ENCODE measurements at places on chromosomes 1 and 21.

DNA sequence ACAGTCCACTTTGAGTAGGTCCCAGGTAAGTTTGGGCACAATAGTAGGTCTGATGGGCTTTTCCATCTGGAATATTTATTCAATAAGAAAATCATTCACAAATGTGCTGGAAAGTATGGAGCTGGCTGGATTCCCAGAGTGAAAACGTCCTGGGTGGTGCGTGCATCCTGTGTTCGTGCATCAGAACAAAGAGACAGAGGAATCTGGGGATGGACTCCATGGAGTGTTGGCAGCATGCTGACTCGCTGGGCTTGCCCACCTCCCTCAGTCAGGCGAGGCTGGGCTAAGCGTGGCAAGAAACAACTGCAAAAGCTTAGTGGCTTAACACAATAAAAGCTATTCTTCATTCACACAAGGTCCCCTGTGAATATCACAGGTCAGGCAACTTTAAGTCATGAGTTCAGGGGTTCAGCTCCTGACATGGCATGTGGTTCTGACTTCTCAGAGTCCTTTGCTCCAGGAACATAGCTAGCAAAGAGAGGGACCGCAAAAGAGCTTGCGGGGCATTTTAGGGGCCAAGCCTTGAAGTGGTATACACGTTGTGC lies 151.6 kb upstream of the ZNF644 start:
- no peak for DNase-seq

- no peak for DNase-seq
Measured at GRCh38 chr1:6953907-6954364, 168.7 kb downstream of the CAMTA1 start.

DNA sequence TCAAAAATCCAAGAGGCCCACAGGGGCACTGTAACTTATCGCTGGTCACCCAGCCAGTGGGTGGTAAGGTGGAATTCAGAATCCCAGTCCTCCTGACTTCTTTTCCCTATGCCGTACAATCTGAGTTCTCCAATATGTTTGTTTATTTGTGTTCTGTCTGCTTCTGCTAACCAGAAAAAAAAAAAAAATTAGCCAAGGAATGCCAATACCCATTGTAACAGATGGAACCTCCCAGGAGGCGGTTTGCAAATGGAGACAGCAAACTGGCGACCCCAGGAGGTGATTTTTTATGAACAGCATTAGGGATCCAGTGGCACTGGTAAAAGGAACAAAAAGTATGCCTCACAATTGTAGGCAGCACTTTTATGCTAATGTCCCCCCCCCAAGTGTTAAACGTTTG lies 189.0 kb upstream of the FGGY start:
- no peak for DNase-seq

- no peak for DNase-seq
Measured at GRCh38 chr1:28249866-28250295, 9.4 kb upstream of the SESN2 start.

GRCh38 chr1:58718435-58718834 lies 18.6 kb upstream of the MYSM1 start:
- DNase-seq = no peak

DNA sequence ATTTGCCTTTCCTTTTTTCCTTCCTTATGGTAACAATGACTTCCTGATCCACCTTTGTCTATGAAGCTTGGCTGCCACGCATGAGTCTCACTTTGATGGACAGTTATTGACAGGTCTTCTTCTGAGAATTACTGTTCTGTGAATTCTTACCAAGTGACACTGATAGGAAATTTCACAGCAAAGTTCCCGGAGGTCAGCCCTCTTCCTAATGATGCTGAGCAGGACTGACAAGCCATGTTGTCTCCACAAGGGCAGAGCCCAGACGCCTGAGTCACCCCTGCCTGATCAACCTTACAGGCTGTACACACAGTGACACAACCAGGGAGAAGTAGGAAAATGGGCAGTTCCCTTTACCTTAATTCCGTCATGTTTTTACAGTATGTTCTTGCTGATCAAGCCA lies 44.2 kb downstream of the ZC3H11B start:
- no peak for DNase-seq

DNA sequence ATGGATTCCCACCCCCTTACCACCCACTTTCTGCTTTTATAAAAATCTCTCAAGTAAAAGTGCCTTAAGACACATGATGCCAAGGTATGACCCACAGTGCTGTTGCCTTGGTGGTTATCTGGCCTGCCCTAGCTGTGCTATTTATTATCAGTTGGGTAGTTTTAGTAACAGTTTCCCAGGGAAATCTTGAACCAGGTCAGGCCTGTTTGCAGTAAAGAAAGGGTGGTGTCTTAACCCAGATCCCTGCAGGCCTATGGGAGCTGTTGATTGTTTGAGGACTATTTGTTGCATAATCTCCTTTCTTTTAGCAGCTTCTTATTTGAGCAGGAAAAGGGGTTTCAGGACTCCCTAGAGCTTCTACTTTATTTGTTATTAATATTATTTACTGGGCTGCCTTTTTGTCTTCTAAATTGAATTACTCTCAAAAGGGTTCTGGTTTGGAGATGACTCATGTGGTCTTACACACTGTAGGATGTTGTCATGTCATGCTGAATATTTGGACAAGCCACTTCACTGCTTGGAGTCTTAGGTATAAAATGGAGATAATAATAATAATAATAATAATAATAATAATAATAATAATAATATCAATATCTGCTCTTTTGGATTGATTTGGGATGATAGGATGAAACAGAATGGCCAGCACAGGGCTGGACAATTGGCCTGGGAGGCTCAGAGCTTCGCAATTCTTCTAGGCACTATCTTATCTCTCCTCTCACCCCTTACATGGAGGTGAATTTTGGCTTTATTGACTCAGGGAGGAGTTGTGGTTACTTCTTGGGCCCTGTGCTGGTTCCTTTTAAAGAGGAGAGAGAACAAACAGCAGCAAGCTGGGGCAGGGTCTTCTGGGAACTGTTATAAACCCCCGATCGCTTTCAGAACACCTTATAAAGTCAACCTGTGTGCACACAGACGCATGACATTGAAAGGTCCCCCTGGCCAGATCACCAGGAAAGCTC lies 252.1 kb downstream of the PRDM2 start:
- no peak for DNase-seq

GRCh38 chr1:102071451-102071850 lies 74.7 kb upstream of the OLFM3 start:
- DNase-seq = no peak

DNA sequence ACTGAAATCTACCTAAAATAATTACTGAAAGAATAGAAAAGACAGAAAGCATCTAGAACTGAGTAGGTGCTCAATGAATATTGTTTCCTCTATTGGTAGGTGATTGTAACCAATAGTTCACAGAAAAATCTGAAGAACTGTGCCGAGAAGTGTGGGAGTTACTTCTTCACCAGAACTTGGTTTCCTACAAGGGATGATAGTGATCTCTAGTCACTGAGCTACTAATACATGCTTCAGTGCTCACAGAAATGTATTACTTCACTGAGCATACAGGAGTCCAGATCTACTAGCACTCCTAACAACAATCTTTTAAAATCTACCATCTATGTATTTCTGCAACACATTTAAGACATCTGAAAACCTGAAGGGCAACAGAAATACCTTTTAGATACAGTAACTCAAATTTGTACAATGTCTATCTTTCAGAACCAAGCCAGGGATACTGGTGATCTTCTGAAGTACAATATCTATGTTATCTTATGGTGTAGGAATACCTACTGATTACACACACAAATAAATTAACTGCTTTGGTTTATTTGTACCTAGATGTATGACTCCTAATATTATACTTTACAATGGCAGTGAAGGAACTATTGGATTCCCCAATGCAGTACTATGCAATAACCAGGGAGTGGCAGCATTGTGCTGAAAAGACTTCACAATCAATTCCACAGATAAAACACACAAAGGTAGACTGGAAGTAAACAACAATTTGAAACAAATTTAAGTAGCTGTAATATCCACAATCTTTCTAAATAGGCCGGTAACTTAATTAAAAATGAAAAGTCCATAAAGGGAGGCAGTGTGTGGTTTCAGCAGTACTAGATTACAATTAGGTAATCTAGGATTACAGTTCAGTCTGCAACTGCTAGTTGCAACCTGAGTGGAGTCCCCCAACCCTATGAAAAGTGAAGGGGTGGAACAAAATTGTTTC lies 243.0 kb downstream of the SLC45A1 start:
- peak; percentile 44 for DNase-seq

GRCh38 chr1:41038110-41038509 lies 16.6 kb upstream of the SLFNL1 start:
- no peak for DNase-seq

DNA sequence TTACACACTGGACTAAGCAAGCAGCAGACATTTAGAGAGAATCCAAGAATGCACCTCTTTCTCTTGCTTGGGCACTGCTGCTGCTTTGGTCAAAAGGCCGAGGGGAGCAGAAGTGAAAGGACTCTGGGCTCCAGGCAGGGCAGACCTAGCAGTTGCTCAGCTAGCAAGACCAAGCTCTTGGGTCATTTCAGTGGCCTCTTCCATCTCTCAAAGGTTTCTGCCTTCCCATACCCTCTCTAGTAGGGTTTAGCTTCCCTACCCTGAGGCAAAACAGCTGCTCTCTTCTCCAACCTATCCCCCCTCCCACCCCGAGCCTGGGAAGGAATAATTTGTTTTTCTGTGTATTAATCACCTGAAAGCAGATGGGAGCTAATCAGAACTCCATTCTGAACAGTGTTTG lies 25.8 kb downstream of the TFAP2E start:
- no peak for DNase-seq
